Right cardiac atrium (tissue), 5 donors: ENCODE measurements at places on chromosomes 5 and 9. TPM values are rescaled to one million over a fixed set of nuclear protein-coding genes. Genes with fewer than 3 reads are reported as not detected.

- no peak for DNase-seq
Measured at GRCh38 chr9:4661611-4662010, 483 bp upstream of the PLPP6 start.

ANKRD55 gene
- 0.09 TPM for polyA plus RNA-seq

GRCh38 chr5:84682531-84682930 lies 297.9 kb upstream of the EDIL3 start:
- no peak for DNase-seq

DNA sequence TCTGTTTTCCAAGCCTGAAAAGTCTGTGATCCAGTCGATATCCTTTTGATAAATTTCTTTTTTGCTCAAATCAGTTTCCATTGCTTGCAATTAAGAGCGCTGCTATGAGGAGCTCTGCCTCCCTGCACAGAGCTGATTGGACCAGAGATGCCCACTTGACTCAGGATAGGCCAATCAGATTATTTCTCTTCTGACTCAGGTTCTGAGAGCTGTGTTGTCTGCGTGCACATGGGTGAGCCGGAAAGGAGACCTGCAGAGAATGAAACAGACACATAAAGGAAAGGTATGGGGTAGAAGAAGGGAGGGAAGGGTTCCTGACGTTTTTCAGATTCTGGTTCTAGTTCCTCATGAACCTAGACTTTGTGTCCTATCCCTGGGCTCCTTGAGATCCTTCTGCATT lies 15.8 kb upstream of the FABP6 start:
- no peak for DNase-seq

DNA sequence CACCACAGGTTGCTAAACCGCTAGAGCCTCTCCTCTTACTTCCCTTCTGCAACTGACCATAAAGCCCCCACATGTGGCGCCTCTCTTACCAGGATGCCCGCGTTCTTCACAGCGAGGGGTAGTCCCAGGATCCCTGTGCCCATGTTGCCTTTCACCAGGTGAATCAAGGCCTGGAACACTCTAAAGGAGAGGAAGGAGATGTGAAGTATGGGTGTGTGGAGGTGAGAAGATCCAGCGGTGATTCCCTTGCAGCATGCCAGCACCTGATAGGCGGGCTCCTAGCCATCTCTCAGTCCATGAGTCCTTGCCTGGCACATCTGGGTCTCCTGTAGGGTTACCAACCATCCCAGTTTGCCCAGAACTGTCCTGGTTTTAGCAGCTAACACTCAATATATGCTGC lies 3.3 kb downstream of the SLC36A2 start:
- no peak for DNase-seq

- DNase-seq: no peak
Measured at GRCh38 chr5:87329114-87329513, 61.4 kb downstream of the RASA1 start.

LCP2 gene
- polyA plus RNA-seq: 3.0 TPM

AIF1L gene
- polyA plus RNA-seq: 15.7 TPM

DNA sequence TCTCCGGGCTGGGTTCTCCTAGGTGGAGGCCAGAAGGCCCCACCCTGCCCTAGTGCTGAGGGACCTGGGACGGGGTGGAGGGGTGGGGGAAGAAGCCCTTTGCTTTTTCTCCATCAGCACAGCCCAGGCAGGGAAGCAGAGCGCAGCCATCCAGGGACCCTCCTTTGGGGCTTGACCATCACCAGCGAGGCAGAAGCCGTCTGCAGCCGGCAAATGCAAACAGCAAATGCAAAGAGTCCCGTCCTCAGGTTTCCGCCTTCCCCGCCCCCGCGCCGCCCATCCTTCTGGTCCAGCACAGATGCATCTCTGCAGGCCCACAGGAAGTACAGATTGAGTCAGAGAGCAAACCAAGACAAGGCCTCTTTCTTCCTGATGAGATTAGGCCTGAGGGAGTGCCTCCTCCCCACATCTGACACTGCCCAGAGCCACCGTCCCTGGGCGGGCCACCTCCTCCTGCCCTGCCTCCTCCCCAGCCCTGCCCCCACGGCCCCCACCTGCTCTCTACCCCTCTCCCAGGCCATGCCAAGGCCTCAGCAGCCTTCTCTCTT lies 23.4 kb downstream of the CORO2A start:
- peak; percentile 65 for DNase-seq

SARDH gene
- 1.7 TPM for polyA plus RNA-seq

FCN2 gene
- polyA plus RNA-seq: 0.72 TPM

DNA sequence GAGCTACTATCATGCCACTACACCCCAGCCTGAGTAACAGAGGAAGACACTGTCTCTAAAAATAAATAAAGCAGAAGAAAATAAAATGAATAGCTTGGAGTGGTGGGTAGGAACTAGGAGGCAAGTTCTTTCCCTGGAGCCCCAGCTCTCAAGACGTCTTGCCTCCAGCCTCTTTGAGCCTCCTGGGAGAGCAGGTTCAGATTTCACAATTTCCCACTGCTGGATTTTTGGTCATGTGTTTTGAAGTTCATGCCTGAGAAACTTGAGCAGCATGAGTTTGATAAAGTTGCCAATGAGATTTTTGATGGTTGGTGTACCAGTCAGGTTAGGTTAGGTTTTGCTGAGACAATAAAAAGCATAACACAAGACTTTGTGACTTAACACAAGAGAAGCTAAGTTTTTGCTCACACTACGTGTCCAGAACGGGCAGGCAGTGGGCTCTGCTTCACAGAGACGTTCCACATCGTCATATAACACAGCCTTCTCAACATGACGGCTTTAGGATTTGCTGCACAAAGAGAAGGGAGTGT lies 4.1 kb upstream of the CCDC69 start:
- no peak for DNase-seq

GCNT4 gene
- polyA plus RNA-seq: 0.27 TPM

- DNase-seq: no peak
Measured at GRCh38 chr9:14146201-14146874, 167.6 kb downstream of the NFIB start.

SLC36A3 gene
- polyA plus RNA-seq: not detected

- DNase-seq: no peak
Measured at GRCh38 chr5:173423452-173424117, 95.4 kb upstream of the STC2 start.

DNA sequence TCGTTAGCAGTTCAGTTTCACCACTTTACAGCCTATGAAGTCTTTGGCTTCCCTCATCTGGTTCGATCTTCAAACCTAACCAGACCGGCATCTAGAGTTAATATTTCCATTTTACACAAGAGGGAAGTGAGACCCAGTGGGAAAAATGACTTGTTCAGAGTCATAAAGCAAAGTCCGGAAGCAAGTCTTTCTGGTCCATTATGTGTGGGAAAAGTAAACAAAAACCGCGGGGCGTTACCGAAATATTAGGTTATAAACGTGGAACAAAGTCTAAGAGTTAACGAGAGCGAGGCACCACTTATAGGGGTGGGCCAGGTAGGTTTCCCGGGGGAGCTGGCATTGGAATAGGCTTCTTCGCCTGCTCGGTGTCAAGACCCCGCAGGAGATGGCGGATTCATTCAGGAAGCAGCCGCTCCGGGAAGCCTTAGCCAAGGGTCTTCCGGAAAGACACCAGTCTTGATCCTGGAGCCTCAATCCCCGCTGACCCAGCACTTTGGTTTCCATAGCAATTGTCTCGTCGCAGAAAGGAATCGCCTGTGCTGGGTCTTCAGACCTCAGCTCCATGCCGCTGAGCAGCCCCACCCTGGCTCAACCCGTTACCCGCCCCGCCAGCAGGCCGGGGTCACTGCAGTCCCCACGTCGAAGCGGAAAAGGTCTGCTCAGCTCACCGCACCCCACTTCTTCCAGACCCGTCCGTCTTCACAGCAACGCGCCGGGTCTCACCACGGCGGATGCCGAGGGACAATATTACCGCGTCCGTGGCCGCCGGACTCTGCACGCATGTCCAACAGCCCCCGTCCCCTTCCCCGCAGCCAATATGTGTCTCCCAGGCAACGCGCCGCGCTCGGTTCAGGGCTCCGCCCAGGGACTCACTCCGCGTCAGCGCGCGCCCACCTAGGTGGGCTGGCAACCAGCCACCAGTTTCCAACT lies at the start of gene C5orf52:
Gene C5orf52 (plus strand): TSS at position 872 of the 930 bp plus-strand sequence. CDS start 82 bp downstream, outside the sequence.
- peak; percentile 59 for DNase-seq

GDA gene
- 0.07 TPM for polyA plus RNA-seq

GRCh38 chr5:135120951-135121350 lies 86.9 kb upstream of the PITX1 start:
- no peak for DNase-seq

DNA sequence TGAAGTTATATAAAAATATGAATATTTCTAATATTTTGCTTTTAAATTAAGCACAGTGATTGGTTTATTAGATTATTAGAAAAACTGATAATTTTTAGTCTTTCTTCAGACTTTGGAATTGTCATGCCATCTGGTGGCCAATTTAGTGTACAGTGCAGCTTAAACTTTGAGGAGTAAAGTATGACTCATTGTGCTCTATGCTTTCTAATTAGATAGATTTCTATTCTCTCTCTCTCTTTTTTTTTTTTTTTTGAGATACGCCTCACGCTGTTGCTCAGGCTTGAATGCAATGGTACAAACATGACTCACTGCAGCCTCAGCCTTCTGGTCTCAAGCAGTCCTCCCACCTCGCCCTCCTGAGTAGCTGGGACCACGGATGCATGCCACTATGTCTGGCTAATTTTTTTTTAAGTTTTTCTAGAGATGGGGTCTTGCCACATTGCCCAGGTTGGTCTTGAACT lies 42.1 kb upstream of the GPR21 start:
- DNase-seq: no peak

- DNase-seq: no peak
Measured at GRCh38 chr5:41547991-41548390, 37.6 kb upstream of the PLCXD3 start.

DNA sequence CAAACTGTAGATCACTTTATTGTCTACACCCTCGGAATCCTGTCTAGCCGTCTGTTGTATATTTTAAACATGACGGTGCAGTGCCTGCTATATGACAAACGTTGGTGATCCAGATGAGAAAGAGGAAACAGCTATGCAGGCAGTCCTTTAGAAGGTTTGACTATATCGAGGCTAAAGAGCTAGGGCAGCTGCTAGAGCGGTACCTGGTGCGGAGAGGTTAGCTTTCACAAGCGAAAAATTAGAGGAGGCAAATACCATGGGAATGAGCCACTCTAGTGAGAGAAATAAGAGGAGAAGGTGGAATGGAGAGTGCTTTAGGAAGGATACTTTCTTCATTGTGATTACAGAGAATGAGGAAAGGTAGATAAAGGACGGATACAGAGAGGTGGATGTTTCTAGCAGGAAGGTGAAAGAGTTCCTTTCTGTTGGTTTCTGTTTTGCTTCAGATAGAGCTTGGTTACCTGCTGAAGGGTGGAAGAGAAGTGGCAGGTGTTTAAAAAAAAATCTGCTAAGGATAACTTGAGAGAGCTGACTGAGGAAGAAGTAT lies 959 bp upstream of the FBXL17 start:
- DNase-seq: no peak

DNA sequence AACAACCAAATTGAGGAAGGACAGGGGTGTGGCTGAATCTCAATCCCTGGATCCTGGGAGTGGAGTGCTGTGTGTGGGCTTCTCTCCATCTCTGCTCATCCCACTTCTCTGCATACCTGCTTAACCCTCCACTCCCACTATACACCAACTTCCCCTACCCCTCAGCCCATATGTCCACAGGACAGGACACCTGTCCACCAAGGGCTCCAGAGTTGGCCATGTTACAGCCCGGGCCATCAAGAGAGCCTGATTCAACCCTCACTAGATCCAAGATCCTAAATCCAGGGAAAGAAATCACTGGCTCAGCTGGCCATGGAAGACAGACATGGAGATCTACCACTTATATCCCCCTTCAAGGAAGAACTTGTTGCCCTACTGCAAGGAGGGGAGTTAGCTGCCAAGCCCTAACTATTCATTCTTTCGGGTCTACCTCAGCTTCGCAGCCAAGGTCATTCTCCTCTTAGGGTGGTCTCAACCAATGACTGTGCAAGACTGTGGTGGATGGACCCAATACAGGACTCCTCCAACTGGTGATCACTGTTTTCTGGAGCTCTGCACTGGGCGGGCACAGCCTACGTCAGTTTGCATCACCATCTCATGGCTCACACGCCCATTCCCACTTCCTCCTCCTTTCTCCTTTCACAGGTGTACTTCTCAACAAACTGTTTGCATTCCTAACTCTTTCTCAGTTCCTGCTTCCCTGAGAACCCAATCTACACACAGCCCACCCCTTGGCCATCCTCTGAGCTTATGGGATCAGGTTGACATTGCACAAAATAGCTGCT lies 53.7 kb upstream of the ZBTB43 start:
- no peak for DNase-seq

STK32A gene
- 0.81 TPM for polyA plus RNA-seq

PCDHB16 gene
- 1.3 TPM for polyA plus RNA-seq

- no peak for DNase-seq
Measured at GRCh38 chr9:105297442-105298075, 53.1 kb downstream of the SLC44A1 start.

DNA sequence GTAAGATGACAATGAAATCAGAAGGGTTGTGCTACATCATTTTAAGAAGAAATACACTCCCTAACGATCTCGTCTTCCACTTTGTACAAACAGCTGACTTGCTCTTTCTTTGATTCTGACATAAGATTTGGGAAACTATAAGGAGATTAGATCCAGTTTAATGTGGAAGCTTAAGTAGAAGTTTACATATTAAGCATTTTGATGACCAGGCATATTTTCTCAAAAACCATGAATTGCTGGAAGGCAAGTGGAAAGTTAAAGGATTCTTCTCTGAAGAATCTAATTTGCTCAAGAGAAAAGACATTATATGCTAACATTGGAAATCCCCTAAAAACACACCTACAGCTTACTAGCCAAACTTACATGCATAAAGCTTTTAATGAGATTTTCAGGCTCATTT lies 531.9 kb upstream of the PTPRD start:
- no peak for DNase-seq

DNA sequence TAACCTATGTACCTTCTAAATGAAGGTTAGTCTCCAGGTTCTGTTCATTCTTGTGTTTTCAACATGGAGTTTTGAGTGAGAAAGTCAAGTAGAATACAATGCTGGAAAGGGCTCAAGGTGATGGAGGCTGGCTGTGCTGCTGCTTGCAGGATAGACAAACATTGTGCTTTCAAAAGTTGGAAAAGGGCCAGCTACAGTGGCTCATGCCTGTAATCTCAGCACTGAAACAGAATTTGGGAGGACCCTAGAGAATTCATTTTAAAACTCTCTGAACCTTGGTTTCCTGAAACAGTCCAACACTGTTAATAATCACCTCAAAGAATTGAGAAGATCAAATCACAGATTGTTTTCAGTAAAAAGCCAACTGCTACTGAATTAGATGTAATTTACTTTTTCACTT lies 15.4 kb upstream of the IARS1 start:
- DNase-seq: no peak

DNA sequence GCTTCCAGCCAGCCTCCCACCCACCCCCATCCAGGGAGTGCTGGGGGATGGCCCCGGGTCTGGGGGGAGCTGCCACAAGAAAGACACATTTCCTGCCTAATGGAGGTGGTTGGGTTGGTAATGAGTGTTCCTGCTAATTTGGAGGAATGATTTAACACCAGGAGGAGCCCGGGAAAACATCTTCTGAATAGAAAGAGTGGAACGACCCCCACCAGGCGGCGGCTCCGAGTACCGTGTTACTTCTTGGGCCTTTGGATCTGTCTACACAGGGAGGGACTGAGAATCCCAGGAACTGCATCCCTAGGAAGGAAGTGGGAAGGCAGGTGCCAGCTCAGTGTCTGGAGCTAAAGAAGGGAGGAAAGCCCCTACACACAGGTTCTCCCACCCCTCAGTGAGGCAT lies 64.6 kb downstream of the TSPAN17 start:
- no peak for DNase-seq
